ENCODE measurements at places on chromosomes 3 and 15.

GRCh38 chr15:96358821-96359615, 28.5 kb downstream of the NR2F2 start:
- DNase-seq = no peak

GRCh38 chr3:31848163-31848818, 132.8 kb downstream of the OSBPL10 start:
- no peak for DNase-seq

GRCh38 chr3:149806171-149806778, 6.7 kb upstream of the RNF13 start:
- no peak for DNase-seq

DNA sequence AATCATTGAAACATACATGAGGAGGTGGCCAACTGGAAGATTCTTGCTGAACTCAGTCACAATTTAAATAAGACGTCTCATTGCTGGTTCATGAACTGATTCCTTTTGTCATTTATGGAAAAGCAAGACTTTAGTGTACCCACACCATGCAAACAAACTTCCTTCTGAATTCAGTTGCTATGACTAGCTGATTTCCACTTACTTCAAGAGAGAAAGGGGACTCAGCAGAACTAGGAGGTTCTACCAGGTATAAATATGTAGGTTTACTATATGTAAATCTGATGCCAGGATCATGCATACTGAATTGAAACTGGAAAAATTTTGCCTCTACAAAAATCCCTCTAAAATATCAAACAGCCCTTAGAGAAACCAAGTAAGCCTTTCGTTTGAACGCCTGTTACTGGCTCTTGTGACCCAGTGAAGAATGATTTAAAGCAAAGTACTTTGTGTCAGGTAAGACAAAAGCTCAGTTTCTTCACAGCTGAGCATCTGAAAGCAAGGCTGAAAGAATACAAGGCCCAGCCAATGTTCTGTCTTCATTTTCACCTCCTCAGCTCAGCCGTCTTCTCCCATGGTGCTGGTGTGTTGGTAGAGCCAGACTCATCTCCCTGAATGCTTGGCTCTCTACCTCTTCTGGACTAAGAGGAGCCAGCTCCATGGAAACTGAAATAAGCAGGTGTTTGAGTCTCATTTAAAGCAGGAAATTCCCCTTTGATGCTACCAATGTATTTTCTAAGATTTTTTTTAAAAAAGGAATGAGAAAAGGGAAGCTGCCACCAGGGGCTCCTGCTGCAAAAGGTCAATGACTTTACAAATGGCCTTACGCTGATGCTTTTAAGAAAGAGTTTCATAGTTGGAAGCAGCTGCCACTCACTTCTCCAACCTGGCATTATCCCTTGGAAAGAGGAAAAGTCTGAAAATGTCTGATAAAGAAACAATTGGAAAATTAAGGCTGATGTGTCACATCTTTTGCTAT, 301.6 kb downstream of the EFHB start:
- no peak for DNase-seq

- no peak for DNase-seq
Observed at GRCh38 chr3:172658344-172659245, 52.3 kb downstream of the NCEH1 start.

DNA sequence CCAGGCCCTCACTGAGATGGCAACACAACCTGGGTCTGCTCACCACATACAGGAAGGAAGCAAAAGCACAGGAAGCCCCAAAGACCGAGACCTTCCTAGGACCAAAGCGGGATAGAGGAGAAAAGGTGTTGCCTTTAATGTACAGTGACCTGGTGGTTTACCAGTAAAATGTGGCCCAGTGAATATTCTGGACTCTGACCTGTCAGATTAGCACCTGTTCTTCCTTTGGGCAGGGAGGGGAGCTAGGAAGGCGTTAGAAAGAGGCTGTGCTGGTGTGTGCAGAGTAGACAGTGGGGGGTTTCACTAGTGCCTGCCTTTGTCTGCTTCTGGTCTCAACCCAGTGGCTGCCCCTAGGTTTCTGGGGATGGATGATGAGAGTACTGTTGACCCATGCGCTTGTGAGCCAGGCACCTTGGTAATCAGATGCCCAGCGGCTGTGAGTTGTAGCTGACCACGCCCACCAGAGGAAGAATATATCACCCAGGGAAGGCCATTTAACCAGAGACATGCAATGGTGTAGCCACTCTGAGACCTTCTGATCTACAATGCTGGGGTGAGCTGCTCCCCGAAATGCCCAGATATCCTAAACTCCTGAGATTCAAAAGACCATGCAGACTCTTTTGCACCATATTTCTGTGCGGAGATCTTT, 90.1 kb upstream of the NEO1 start:
- DNase-seq = no peak

- DNase-seq = no peak
Observed at GRCh38 chr3:85254738-85255137, 295.9 kb downstream of the CADM2 start.

Measured in WERI-Rb-1 (cell line).